ENCODE measurements at places on chromosomes 6 and 20.

GRCh38 chr6:16747232-16748024, 13.8 kb downstream of the ATXN1 start:
- no peak for DNase-seq

- DNase-seq: peak; percentile 11
These were observed 70.7 kb downstream of the SLX4IP start for GRCh38 chr20:10505827-10506226.

- DNase-seq: peak; percentile 98
These were observed 4.3 kb upstream of the RIPK1 start for GRCh38 chr6:3063733-3064700.

GRCh38 chr20:39264506-39265172, 302.5 kb downstream of the DHX35 start:
- DNase-seq: peak; percentile 84

DNA sequence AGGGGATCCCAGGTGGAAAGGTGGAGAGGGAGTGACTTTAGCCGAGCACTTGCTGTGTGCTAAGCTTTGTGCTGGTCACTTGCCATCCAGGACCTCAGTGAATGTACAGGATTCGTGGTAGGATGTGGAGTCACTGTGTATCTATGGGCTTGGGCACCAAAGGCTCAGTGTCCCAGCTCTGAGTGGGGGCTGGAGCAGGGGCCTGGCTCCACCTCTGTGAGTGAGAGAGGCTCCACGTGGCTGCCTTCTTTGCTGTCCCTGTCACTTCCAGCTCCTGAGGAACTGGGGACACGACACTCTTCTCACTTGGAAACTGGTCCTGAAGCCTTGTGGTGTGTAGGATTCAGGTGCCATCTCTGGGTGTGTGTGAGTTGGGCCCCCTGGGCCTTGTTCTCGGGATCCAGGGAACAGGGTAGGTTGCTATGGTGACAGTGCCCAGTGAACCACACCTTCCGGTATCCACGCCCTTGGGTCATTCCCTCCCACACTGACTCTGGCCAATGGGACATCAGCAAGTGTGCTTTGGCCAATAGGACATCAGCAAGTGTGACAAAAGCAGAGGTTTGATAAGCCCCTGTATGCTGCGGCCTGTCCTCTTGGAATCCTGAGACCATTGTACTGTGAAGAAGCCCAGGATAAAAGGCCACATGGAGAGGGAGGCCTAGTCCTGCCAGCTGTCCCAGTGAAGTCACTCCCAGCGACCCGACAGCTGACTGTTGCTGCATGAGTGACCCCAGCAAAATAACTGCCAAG, 87.7 kb downstream of the CDH22 start:
- peak; percentile 51 for DNase-seq

DNA sequence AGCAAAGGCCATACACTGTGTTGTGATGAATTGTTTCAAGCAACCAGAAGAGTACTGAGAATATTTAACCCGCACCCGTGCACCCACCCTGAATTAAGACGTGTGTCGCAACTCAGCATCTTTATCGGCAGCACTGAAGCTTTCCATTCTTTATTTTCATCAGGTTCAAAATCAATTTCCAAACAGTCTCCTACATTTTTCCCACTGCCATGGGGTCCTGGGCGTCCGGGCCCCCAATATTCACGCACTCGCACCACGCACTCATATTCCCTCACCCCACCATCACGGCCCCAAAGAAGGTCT, 1.8 kb downstream of the LTB start:
- DNase-seq: no peak

GRCh38 chr6:142909686-142910085, 35.3 kb downstream of the HIVEP2 start:
- no peak for DNase-seq
